Heart right ventricle (tissue), 16 donors: ENCODE measurements at places on chromosomes 6 and 20.

DNA sequence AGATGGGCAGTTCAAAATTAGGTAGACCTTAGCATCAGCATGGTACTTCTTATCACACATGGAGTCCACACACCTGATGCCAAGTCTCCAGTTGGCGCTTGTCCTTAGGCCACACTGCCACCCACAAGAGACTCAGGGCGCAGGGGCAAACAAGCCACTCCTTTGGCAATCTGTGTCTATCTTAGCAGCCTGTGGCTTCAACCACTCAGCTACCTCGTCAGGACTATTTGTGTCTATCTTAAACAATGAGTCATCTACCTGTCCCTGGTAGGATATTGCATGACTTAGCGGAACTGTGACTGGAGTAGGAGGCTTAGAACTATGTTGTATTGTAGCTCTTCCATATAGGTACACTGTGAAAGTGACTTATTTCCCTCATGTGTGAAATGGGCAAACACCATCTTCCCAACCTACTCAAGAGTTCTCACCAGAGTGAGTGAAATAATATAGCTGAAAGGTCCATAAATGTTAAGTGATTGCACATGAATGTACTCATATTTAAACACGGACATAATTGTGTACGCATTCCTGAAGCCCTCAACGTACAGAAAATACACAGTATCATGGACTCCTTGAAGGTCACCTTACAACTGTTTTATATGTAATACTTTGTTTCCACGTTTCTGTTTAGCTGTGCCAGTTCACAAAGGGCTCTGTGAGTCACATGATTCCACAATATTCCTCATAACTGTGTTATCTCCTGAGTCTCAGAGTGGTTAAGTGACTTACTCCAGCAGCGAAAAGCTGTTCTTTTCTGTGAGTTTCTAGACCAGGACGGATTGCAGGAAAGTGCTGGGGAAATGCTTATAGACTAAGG, 1.6 kb downstream of the TRIM27 start:
- H3K4me3 ChIP-seq = peak overlapping the region; percentile 100
- peaks cover under 1% of the 10 kb centered on the region for H3K36me3 ChIP-seq
- DNase-seq = no peak
- peak overlapping the region; percentile 98 for H3K27ac ChIP-seq
- no peaks in the 10 kb centered on the region for H3K27me3 ChIP-seq

DNA sequence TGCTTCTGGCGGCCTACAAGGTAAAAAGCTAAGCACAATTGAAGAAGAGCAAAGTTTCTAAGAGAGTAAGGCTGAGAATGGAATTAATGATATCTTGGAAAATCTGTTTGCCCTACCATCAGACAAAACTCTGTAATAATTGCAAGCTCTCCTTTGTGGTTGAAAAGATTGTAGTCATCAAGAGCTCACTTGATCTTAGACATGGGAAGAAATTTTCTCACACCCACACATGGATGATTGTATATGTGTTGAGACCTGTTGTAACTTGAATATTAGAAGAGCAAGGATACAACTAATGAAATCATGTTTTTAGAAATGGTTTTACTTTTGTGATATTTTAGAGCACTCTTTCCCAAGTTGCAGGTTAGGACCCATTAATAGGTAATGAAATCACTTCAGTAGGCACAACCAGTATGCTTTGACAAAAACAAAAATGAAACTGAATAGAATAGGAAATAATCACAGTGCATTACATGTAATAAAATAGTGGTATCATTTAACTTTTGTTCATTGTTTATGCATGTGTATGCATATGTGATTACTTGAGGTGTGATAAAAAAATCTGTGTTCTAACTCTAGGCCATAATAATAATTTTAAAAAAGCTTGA, 14.0 kb downstream of the DCBLD1 start:
- peaks cover 15% of the 10 kb centered on the region for H3K4me1 ChIP-seq
- no peak overlapping the region for H3K4me3 ChIP-seq
- H3K36me3 ChIP-seq = no peaks in the 10 kb centered on the region
- H3K27ac ChIP-seq = peak overlapping the region; percentile 18
- H3K27me3 ChIP-seq = no peaks in the 10 kb centered on the region

- peaks cover 5% of the 10 kb centered on the region for H3K27me3 ChIP-seq
- peaks cover 10% of the 10 kb centered on the region for H3K4me1 ChIP-seq
- H3K4me3 ChIP-seq = no peak overlapping the region
- H3K27ac ChIP-seq = no peak overlapping the region
These were observed 149.9 kb upstream of the UST start for GRCh38 chr6:148596891-148597455.

DNA sequence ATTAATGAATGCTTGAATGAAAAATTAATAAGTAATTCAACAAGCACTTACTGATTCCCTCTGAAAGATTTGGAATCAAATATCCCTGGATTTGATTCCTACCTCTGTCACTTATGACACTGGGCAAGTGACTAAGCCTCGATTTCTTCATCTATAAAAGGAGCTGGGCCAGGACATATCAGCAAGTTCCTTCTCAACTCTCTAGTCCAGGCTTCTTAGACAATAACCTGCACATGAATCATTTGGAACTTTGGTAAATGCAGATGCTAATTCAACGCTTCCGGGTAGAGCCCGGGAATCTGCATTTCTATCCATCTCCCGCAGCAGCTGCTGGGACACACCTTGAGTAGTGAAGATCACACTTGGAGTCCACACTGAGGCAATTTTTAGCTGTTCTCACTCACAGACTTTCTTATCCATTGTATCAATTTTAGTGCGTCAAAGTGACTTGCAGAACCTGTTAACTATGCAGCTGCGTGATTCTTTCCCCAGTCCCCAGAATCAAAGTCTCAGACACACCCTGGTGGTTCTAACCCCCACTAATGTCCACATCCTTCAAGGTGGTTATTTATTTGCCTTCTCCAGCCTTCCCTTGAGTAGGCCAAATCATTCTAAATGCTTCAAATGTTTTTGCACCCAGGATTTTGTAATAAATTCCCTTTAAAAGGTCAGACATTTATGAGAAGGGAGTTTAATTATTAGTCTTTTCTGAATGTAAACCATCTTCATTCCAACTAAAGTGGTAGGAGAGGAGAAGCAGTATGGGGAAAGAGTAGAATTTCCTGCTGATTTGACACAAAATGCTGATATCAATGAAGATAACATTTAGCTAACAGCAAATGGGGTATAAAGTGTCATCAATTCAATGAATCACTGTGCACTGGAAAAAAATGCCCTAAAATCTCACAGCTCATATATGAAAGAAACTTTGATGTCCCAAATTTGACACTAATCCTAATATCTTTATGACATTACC, 26.0 kb upstream of the CCND3 start:
- no peaks in the 10 kb centered on the region for H3K36me3 ChIP-seq
- H3K27ac ChIP-seq = no peak overlapping the region
- H3K4me1 ChIP-seq = peaks cover 4% of the 10 kb centered on the region
- no peak for DNase-seq

GRCh38 chr20:51536116-51537069, 6.1 kb downstream of the NFATC2 start:
- H3K4me1 ChIP-seq = peaks cover 72% of the 10 kb centered on the region
- no peaks in the 10 kb centered on the region for H3K36me3 ChIP-seq
- peak overlapping the region; percentile 50 for H3K27ac ChIP-seq

DNA sequence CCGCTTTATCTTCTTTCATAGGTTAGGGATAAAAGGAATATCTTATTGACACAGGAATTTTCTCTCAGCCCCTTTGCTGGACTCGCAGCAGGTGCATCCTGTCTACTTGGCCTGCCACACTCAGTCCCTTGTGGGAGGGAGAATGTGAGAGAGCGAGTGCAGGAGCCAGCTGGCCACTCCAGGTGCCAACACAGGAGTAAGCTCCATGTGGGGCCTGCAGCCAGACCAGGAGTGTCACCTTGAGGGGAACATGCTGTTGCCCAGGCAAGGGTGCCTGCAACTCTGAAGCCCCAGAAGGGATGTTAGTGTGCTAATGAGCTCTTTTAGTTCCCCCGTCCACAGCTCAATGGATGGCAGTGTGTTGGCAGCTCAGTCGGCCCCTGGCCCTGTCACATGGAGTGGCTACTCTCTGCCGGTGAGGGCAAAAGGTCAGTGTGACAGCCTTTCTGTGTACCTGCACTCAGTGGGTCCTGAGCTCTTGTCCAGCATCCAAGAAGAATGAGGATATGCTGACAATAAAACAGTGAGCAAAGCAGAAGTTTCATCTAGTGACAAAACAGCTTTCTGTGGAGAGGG, 57.1 kb downstream of the CRYBG1 start:
- no peak overlapping the region for H3K4me3 ChIP-seq
- H3K36me3 ChIP-seq = no peaks in the 10 kb centered on the region
- no peaks in the 10 kb centered on the region for H3K4me1 ChIP-seq
- H3K27ac ChIP-seq = no peak overlapping the region
- peaks cover 23% of the 10 kb centered on the region for H3K27me3 ChIP-seq

DNA sequence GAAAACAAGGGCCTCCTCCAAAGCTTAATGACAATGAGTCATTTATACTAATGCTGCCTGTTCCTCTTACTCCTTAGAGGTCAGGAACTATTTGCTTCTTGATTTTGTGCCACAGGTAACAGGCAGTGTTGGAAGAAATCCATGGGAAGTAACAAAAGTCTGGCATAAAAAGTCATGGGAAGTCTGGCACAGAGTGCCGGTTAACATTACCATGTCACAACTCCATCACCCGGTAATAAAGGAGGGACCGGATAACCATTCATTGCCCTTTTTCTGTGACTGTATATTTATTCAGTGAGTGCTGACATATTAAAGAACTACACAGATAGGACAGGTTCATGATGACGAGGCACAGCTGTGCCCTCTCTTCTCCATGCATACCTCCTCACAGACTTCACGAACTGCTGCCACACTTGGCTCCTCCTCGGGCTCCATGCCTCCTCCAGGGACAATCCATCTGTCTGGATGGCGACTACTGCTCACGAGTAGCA, 50.9 kb downstream of the NUDT3 start:
- H3K27me3 ChIP-seq = no peaks in the 10 kb centered on the region
- peak overlapping the region; percentile 34 for H3K27ac ChIP-seq
- H3K4me3 ChIP-seq = no peak overlapping the region
- H3K36me3 ChIP-seq = peaks cover 14% of the 10 kb centered on the region
- peaks cover 87% of the 10 kb centered on the region for H3K4me1 ChIP-seq
- no peak for DNase-seq
